ENCODE measurements at places on chromosomes 2 and 18.

- no peak for DNase-seq
Observed at GRCh38 chr2:32278478-32278853, 762 bp downstream of the YIPF4 start.

DNA sequence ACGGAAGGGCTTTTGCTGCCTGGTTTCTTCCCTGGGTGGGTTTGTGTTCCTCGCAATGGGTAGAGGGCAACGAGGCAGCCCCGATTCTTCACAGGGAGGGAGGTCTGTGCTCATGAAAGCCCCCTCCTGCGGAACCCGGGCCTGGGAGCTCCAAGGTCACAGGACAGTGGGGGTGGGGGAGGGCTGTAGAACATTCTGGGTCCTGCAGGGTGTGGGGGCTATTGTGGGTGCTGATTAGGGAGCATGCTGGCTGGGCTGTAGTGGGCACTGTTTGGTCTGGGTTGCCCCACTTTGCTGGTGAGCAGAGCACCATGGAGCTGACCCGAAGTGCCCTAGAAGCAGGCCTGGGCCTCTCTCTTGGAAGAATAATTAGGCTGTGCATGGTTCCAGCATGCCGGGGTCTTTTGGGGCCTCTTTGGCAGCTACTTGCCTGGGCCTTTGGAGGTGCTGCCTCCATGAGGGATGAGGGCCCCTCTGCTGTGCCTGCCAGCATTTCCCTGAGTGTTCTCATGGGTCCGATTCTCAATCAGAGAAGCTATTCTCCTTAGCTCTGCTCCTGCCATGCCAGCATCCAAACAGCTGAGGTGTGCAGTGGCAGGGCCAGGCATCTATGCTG is 232.2 kb upstream of the HS6ST1 start:
- DNase-seq, result no peak

- DNase-seq, result no peak
Observed at GRCh38 chr2:96203130-96204028, 5.2 kb downstream of the STARD7 start.

DNA sequence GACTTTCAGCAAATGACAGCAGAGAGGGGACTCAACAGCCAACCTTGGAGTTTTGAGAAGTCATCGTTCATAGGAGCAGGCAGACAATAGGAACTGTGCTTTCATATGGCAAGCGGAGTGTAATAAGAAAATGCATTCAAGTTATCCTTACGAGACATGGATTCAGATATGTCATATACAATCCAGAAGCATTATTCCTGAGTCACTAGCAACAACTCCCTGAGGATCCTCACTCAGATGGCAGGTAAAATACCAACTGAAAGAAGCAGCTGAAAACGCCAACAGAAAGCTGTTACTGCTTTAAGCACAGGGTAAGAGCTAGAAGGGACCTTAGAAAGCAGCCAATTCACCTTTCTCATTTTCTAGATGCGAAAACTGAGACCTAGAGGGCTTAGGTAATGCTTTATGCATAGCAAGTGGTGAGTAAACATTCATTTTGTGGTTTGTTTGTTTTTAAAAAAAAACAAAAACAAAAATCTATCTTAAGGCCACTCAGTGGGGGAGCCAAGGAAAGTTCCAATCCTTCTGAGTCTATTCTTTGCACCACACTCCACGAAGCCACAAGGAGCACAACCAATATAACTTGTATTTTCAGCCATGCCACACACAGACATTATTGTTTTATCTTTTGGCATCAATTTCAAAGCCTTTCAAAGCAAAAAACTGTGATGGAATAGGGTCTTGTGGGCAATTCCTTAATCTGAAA is 89.1 kb upstream of the RIOK3 start:
- no peak for DNase-seq

DNA sequence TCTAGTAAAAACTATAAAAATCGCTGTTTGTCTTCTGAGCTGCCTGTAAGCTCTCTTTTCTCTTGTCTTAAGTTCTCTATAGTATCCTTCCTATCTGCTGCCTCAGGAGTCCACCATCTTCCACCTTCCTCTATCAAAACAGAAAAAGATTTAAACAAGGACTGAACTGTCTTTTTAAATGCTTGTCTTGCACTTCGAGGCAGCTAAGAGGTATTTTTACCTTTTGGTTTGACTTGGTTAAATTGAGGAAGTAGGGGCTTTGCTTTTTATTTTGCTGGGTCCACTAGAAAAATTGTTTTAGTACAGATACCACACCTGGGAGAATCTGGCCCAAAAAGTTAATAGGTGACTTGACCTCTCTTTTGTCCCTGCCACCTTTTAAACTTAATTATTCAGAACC is 12.2 kb downstream of the SESTD1 start:
- no peak for DNase-seq

DNA sequence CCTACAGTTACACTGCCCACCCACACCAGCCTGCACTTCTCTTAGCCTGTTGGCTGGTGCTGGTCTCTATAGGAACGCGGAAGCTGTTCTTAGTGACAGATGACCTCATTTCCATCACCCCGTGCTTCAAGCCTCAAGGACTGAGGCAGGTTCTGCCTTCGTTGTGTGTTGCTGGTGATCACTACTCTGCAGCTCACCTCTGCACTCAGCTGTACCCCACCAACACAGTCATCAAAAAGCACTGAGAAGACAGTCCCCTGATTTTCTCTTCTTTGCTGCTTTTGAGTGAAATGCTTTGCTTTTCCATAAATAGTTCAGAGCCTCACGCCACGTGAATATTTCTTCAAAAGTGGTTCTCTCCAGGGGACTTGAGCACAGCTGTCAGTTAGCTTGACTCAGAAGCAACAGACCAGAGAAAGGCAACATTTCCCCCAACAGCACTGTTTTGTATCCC is 225.7 kb upstream of the CCDC150 start:
- no peak for DNase-seq

DNA sequence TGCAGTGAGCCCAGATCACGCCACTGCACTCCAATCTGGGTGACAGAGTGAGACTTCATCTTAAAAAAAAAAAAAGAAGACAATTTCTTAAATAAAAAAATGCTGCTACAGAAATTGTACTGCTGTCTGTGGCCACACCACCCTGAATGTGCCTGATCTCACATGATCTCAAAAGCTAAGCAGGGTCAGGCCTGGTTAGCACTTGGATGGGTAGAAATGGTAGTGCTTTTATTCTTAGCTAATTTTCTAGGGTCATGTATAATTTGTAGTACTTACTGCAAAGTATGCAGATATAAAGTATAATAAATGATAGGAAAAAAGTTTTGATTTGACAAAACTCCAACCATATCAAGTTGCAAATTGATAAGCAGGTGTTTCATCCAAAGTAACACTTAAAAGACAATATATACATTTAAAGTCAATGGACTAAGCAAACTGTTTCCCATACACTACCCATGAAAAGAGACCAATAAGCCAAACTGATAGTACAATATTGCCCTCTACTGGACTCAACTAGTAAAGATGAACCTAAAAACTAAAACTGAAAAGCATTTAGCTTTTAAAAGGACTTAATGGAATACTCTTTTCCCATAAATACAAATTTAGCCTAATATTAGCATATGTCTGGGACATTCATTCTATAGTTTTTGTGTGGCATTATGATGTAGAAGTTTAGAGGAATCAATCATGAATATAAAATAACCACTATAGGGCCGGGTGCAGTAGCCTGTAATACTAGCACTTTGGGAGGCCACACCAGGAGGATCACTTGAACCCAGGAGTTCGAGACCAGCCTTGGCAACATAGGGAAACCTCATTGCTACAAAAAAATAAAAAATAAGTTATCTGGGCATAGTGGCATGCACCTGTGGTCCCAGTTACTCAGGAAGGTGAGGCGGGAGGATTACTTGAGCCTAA is 18.6 kb upstream of the PEX13 start:
- peak; percentile 86 for DNase-seq

DNA sequence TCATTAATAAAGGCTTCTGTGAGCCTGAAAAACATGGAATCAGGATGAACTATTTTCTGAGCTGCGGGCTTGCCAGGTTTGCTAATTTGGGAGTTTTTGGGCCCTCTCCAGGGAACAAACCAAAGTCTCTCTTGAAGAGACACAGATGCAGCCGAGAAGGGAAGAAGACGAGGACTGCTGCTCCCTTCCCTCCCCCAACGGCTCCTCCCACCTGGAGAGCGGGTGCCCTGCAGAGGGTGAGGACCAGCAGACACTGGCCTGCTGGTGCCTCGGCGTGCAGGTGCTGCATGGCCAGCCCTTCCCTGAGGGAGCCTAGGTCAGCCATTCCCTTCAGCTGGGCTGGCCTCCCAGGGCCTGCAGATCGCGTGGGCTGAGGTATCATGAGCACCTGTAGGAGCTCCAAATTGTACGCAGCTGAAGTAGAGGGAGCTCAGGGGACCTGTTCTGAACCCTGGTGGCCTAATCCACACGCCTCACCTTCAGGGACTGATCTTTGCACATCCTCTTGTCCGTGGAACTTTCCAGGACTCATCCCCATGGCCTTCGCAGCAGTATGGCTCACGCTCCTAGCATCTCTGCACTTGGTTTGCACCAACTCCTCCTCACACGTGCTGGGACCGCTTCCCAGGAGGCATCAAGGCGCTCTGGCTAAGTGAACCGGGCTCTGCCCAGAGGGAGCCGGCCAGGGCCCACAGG is 19.5 kb downstream of the EMX1 start:
- no peak for DNase-seq

DNA sequence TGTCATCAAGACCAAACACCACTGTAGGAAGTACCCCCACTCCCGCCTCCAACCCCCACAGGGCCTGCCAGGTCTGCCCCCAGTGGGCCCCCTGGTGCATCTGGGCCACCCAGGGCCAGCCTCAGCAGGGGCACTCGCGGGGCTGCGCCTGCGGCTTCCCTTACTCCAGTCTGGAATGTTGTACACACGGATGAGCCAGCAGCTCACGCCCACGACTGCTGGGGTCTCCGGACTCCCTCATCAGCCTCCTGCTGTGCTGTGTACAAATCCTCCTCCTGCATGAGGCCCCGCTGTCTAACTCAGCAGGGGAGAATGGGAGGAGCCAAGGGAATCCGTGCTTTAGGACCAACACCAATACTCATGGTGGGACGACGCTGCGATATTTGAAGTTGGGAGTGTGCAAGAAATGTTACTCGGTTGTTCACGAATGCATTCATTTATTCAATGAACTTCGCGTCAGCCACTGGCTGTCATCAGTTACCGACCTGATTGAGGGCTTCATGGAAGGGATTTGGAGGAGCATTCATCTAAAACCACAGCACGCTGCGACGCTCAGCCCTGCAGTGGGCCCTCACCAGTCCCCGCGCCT is 654 bp upstream of the ASB1 start:
- DNase-seq, result peak; percentile 56

DNA sequence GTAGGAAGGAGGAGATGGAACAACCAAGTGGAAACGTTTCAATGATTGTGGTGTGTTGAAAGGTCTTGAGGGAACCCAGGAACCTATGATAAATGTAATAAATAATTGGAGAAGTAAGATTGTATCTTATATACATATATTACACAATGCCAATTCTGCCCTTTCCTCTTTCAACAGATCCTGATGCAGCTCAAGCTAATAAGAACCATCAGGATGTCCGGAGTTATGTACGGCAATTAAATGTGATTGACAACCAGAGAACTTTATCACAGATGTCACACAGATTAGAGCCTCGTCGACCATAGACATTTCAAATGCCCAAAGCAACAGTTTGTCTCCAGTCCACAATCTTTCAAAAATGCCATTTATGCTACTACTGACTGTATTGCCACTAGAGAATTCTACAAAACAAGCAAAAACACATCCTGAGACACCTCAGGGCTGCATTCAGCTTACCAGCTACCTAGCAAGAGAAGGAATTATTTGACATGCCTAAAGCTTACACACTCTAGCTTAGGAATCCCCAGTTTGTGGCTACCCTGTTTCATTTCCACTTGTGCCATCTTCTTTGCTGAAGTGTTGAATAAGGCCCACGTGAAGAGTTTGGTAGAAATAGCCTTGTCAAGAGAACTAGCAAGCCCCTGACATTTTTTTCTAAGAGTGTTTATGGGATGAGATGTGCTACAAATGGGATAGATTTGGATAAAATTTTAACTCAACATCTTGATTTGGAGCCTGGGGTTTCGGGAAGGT is 24.0 kb upstream of the MAP3K20 start:
- DNase-seq, result peak; percentile 58

DNA sequence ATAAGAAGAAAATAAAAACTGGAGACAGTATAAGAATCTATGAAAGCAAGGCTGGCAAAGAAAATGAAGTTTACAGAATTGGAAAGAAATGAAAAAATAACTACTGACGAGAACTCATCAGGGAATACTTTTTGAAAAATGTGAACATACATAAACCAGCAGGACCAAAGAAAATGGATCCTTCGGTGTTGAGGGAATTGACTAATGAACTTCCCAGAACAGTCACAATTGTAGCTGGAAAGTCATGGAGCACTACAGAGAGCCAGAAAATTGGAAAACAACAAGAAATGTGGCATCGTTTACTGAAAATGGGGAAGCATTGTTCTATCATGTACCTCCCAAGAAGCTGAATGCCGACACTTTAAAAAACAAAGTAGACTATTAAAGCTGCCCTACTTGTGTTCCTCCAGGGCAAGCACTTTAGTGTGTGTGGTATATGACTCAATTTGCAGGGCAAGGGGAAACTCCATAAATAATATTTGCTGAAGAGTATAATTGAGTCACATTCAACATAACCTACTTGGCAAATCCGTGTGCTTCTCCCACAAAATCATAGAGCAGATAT is 1221.6 kb upstream of the NRXN1 start:
- DNase-seq, result no peak

- no peak for DNase-seq
Observed at GRCh38 chr18:78736015-78736690, 243.5 kb upstream of the SALL3 start.

DNA sequence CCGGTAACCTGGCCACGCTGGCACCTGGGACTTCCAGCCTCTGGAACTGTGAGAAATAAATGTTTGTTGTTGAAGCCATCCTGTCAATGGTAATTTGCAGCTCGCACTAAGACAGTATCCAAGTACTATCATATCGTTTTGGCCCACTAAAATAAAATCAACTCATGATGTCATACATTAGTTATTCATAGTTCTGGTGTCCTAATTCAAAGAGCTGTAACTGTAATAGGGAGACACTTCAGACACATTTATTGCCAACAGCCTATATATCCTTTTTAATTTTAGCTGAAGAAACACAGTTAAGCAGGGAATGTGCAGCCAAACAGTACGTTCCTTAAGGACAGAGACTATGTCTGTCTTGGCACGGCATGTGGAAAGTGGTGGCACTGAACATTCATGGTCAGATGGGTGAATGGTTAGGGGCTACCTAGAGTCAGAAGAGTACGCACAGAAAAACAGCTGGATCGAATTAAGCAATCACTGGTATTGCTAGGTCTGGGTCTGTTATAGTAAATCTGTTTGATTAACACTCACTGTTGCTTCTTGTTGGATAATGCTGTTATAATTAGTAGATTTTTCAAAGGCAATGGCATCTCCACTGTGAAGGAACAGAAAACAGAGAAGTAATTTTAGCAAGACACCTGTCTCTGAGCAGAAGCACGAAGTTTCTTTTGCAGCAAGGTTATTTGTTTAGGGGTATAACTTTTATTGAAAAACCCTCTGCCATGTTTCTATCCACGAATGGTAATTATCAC is 41.3 kb upstream of the CREG2 start:
- DNase-seq, result no peak

DNA sequence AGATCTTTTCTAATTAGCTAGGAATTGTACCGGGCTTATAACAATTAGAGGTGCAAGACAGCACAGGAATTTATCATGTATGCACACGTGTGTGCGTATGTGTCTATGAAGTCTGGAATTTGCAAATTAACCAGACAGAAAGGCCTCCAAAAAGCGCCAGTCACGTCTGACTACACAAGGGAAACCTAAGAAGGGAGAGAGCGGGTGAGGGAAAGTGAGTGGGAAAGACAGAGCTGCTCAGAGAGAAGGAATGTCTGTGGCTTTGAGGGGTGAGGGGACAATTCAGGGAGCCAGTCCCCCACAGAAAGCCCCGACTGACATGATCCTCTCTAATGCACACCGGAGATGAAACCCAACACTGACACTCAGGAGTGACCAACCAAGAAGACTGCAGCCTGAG is 197.7 kb upstream of the SH3BP4 start:
- DNase-seq, result no peak

All from hematopoietic multipotent progenitor cell treated with erythropoietin and hydrocortisone succinate and interleukin-3 and kit ligand, for 6 days (in vitro differentiated cells).